AG08396 (cell line): ENCODE measurements at places on chromosomes 12 and 14.

- DNase-seq, result no peak
Observed at GRCh38 chr12:98332642-98333041, 182.7 kb upstream of the TMPO start.

DNA sequence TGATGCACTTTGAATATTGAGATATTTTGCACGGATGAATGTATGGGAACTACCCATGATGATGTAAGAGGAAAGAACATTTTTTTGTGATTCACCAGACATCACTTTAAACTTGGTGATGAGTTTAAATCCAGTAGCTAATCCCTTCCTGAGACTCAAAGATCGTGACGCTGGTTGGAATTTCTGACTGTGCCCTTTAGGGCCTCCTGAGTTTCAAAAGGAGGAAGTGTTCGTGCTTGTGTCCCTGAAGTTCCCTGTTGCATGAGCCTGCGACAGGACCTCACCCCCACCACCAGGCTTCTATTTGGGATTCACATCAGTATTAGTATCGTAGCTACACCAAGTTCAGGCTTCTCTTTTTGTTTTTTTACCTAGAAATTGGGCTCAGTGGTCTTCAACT, 18.6 kb upstream of the RIN3 start:
- DNase-seq, result no peak

- DNase-seq, result peak; percentile 59
Observed at GRCh38 chr14:67411820-67412421, at the start of gene PLEK2. Gene PLEK2, minus strand, starts transcription at chr14:67412165. Its CDS starts 106 bp downstream, at chr14:67412059.

- DNase-seq, result no peak
Observed at GRCh38 chr12:18151036-18151435, 61.0 kb upstream of the RERGL start.

DNA sequence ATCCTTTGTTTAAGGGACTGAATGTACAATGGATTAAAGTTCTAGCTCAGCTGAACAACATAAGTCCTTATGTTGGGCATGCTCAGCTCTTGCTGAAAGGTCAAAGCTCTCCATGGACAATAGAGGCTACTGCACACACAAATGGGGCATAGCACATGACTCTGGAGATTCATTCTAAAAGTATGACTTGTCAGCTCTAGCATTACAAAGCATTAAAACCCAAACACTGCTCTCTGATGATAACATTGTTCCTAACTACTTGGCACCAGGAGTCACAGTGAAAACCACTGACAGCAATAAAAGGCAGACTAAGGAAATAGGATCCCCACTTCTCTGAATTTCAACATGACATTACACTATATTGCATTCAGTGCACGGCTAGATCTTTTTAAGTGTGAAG, 21.9 kb upstream of the FSCB start:
- DNase-seq, result no peak

GRCh38 chr14:32986791-32987540, 48.3 kb downstream of the NPAS3 start:
- peak; percentile 21 for DNase-seq

- DNase-seq, result no peak
Observed at GRCh38 chr12:121030576-121031212, 8.4 kb downstream of the OASL start.
